ENCODE measurements at places on chromosomes 1 and 21.

DNA sequence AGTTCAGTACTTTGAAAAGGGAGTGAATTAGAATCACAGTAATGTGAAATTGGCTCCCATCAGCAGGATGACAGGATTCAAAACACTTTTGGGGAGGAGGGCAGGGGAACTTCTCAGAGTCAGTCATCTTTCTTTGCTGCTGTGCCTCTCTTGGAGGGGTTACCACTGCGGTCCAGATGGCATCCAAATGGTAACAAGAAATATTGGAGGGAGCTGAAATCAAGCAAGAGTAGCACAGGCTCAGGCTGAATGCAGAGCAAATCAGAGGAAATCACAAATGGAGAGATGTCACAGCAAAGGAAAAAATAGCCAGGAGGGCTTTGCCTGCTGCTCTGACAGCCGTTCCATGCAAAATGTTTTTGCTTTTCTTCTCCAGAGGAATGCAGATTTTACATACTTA, 75.0 kb upstream of the C8B start:
- DNase-seq = no peak

- peak; percentile 32 for DNase-seq
Observed at GRCh38 chr1:32215629-32216480, 6.3 kb downstream of the TMEM234 start.

GRCh38 chr21:28547766-28548165, 444.9 kb downstream of the LTN1 start:
- DNase-seq = no peak

- no peak for DNase-seq
Observed at GRCh38 chr1:63772876-63773275, 941 bp upstream of the ROR1 start.

DNA sequence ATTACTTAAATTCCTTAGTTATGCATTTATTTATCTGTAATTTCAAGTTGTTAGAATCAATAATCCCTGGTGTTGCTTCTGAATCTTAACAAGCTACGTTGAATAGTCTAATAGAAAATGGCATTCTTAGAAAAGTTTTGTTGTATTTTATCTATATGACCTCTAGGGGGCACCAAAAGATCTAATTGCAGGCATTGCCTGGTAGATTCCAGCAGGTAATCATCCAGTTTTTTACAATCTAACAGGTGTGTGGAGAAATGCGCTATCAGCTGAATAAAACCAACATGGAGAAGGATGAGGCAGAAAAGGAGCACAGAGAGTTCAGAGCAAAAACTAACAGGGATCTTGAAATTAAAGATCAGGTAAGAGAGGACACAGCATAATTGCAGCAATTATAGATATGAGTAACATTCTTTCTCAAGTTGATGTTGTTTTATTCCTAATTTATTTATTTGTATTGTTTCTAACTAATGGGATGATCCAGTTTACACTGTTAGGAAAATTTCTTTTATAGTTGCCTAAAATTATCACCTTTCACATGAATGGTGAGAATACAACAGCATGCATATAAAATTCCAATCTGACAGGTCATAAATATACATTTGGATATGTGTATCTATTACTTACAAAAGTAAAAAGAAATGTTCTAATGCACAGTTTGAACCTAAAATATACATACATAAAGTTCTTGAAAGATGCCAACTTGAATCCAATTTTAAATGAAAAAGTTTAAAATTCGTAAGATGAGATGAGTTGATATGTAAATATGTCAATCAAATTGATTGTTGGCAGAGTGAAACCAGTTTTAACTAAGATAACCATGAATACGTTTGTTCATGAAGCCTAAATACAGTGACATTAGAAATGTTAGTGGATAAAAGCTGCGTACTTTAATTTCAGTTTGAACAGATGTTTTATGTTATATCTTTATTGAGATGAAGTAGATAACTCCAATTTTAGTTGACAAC, 88.4 kb downstream of the SDCCAG8 start:
- no peak for DNase-seq

DNA sequence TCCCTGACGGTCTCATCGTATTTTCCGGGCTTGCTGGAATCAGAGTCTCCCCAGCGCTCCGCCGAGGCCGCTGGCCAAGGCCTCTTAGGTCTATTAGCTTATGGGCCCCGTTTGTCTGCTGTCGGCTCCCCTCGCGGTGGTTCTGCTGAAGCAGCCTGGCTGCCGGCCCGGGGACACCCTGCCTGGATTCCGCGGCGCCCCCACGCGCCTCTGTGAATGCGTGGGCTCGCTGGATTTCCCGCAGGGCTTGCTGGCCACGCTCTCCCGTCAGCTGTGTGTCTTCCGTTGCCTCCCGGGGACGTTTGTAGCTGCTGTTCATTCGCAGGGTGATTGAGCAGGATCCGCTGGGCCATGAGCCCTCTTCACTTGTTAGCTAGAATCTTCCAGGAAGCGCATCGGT, 8.4 kb downstream of the LRRC3 start:
- DNase-seq = no peak

GRCh38 chr1:212607913-212608391, 609 bp upstream of the ATF3 start:
- DNase-seq = no peak

DNA sequence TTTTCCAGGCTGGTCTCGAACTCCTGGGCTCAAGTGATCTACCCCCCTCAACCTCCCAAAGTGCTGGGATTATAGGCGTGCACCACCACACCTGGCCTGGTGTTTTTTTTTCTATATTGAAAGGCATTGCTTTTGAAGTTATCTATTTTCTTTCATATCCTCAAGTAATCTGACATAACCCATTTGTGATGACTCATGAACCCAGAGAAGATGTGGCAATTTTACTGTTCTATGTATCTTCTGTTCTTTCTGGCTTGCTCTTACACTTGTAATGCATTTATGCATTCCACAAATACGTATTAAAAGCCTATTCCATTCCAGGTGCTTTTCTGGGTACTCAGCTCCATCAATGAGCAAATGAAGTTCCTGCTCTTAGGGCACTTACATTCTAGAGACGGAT, 29.9 kb upstream of the ERRFI1 start:
- no peak for DNase-seq

DNA sequence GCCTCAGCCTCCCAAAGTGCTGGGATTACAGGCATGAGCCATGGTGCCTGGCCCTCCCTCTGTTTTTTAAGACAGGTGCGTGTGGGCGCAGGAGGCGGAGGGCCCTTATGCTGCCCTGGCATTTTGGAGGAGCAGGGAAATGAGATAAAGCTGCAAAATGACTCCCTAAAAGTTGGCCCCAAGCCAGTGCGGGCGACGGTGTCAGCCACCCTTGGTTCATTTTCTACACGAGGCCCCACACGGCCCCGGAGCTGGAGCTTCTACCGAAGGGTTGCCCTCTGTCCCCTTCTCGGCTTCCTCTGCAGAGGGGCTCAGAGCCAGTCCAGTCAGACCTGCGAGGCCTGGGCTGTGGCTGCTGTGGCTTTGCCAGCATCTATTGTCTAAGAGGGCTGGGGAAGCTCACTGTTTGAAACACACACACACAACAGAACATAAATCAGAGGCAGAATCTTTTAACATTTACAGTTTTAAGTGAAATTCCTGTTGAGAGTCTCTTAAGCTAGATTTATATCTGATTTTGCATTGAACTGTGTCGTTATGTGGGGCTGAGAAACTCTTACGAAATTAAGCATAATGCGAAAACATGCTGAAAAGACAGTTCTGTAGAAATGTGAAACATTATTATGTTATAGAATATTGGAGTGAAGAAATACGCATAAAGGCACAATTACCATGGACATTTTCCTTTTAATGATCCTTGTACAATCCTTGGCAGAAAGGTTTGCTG, 255.9 kb downstream of the CAMTA1 start:
- DNase-seq = no peak

GRCh38 chr1:67126111-67126746, 8.5 kb downstream of the C1orf141 start:
- DNase-seq = no peak

DNA sequence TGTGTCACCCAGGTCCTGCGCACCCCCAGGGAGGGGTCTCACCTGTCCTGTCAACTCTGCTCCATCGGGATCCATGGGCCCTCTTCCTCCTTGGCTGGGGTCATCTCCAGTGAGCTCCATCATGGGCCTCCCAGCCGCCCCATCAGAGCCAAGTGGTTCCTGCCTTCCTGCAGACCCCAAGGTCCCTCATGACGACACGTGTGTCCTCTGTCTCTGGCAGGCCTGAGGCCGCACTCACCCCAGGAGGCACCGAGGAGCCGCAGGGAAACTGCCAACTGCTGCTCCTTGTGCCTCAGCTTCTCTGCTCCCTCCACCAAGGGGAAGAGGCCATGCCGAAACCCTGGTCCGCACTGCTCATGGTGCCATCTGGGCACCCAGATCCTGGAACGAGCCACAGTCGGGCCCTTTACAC, 46.8 kb downstream of the COL18A1 start:
- no peak for DNase-seq

GRCh38 chr1:150022357-150022756, 11.8 kb upstream of the OTUD7B start:
- no peak for DNase-seq

DNA sequence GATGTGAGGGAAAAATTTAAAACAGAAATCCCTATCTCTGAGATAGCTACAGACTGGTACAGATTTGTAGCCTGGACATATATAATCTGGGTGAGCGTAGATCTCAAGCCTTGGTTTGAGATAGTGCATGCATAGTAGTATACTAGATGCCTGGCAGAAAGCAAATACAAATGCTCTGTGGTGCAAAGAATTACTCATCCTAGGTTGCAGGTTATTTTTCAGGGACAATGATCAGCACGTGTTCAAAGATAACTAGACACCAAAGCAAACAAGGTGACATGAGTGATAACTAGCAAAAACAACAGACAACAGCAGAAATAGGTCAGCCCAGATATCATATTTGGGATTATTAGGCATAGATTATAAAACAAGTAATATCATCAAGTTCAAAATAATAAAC, 292.5 kb downstream of the HLX start:
- DNase-seq = no peak

- peak; percentile 13 for DNase-seq
Observed at GRCh38 chr1:244896550-244896949, 32.2 kb upstream of the HNRNPU start.

- DNase-seq = peak; percentile 62
Observed at GRCh38 chr1:8889925-8890785, 11.7 kb upstream of the ENO1 start.

GRCh38 chr21:41500931-41501381, 7.0 kb downstream of the TMPRSS2 start:
- DNase-seq = no peak

- DNase-seq = no peak
Observed at GRCh38 chr1:85933961-85934360, 222.6 kb downstream of the COL24A1 start.

GRCh38 chr1:87437663-87438295, 109.1 kb downstream of the LMO4 start:
- no peak for DNase-seq

- DNase-seq = no peak
Observed at GRCh38 chr1:222263791-222264190, 284.1 kb downstream of the HHIPL2 start.

All from T1000 (cell line).